PC-3 (cell line): ENCODE measurements at places on chromosomes 2 and 18. TPM values are rescaled to one million over a fixed set of nuclear protein-coding genes. Genes with fewer than 3 reads are reported as not detected.

- H3K4me3 ChIP-seq = no peak overlapping the region
- peaks cover 22% of the 10 kb centered on the region for H3K4me1 ChIP-seq
- H3K27ac ChIP-seq = no peak overlapping the region
- H3K27me3 ChIP-seq = no peaks in the 10 kb centered on the region
Measured at GRCh38 chr18:22489704-22490103, 72.0 kb upstream of the CTAGE1 start.

DNA sequence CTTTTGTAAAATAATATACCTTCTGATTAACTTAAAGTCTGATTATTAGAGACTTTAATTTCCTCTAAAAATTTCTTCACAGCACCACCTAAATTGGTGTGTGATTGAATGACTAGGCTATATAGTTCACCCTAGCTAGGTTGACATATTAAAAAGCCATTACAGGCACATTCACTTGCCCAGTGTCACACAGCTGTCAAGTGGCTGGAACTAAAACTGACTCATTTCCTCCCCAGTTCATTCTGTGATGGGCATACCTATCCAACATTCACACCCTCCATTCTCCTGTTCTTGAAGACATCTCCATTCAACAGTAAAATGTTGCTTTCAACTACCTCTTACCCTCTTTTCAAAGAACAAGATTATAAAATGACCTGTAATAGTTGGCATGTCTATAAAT is 334.5 kb downstream of the ARHGAP15 start:
- no peak for DNase-seq
- H3K36me3 ChIP-seq = no peaks in the 10 kb centered on the region
- H3K4me1 ChIP-seq = no peaks in the 10 kb centered on the region
- H3K4me3 ChIP-seq = no peak overlapping the region
- no peaks in the 10 kb centered on the region for H3K27me3 ChIP-seq

The TNS1 gene
- 1.0 and 1.5 TPM in 2 replicates for total RNA-seq

DNA sequence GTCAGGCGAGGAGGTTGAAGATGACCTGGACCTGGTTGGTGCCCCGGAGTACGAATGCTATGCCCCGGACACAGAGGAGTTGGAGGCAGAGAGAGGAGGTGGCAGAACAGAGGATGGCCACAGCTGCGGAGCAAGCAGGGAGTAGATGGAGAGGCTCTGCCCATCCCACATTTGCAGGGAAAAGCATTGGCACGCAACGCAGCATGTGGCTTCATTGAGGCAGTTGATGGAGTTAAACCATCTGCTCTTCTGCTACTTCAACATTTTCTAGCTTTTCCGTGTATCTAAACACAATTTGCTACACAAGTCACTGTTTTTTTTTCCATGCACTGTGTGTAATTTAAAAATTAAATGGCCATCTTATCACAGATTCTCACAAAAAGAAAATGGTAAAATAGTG is 11.8 kb downstream of the RBFA start:
- peaks cover 20% of the 10 kb centered on the region for H3K36me3 ChIP-seq
- H3K27ac ChIP-seq = no peak overlapping the region
- no peaks in the 10 kb centered on the region for H3K4me1 ChIP-seq
- H3K4me3 ChIP-seq = no peak overlapping the region

- H3K27ac ChIP-seq = no peak overlapping the region
- no peaks in the 10 kb centered on the region for H3K36me3 ChIP-seq
- no peak overlapping the region for H3K4me3 ChIP-seq
Measured at GRCh38 chr2:197298609-197299008, 12.0 kb downstream of the ANKRD44 start.
